ENCODE measurements at places on chromosomes 16 and 17.

DNA sequence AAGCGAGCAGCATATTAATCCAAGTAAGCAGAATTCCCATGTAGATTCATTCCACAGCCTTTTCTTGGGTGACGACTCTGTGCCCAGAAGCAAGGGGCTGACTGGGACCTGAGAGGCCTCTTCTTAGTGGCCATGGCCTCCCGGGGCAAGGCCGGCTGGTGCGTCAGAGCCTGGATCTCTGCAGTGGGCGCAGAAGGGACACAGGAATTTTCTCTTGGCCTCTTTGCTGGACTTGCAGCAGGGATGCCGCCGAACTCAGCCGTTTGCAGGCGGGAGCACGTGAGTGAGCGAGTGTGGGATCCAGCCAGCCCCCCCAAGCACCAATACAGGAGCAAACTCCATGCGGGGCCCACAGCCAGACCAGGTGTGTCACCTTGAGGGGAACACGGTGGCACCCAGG, 151.8 kb downstream of the RPTOR start:
- DNase-seq: no peak

DNA sequence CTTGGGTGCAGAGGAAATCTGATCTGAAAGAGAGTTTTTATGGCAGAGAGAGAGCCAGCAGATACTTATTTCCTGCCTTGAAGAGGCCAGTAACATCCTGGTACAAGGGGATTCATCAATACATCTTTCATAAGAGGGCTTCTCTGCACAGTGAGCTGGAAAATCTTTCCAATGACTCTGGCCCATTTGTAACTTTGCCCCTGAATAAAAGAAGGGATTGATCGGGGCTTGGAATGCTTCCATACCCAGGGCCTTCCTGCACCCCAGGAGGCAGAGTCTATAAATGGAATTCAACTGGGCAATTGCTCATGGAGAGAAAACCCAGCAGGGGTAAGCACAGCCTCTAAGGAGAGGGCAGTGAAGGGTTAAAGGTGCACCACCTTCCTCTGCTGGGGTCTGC, 163.3 kb downstream of the XYLT1 start:
- DNase-seq: no peak

- DNase-seq: no peak
These were observed 9.6 kb upstream of the WNT9B start for GRCh38 chr17:46841561-46842379.

GRCh38 chr16:54928016-54928356, 2.7 kb upstream of the IRX5 start:
- DNase-seq: no peak

DNA sequence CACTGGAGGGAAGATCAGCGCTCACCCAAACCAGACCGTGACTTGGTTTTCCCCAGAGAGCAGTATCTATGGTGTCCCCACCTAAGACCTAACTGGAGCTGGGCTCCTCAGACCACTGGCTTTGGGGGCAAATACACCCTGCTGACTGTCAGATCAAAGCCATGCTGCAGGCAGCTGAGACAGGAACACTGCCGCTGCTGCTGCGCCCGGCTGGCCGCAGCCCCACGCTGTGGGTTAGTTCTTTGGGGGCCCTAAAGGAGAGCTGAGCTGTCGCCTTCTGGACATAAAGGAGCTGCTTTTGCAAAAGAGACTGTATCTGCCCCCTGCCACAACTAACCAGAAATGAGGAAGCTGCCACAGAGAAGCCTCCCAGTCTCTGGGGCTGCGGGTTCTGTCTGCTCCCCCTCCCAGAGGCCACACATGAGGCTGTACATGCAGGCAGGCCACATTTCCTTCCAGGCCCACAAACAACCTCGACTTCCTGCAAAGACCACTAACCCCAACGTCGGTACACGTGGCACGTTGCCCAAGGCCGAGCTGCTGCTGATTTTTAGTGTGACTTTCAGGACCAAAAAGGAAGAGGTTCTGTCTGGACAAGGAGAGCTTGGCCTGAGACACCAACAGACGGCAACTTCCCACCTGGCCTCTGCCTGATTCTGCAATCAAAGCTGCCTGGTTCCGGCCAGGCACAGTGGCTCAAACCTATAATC, 18.2 kb upstream of the ABR start:
- peak; percentile 31 for DNase-seq

DNA sequence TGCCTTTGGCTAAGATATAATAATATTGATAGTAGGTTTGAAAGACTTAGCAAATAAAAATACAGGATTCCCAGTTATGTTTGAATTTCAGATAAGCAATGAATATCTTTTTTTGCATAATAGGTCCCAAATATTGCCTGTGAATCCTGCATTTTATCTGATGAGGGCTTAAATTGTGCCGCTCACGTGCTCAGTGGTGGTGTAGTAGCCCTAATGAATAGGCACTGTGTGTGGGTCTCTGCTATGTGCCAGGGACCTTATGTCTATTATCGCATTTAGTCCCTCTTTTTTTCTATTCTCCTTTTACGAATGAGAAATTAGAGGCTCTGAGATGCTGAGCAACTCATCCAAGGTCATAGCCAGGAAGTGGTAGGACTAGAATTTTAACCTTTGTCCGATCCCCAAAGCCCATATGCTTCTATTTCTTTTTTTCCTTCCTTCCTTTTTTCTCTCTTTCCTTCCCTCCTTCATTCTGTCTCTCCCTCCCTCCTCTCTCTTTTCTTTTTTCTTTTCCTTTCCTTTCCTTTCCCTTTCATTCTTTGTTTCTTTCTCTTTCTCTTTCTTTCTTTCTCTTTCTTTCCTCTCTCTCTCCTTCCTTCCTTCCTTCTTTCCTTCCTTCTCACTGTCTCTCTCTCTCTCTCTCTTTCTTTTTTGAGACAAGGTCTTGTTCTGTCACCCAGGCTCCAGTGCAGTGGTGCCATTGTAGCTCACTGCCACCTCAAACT, 47.2 kb downstream of the RGS9 start:
- no peak for DNase-seq

DNA sequence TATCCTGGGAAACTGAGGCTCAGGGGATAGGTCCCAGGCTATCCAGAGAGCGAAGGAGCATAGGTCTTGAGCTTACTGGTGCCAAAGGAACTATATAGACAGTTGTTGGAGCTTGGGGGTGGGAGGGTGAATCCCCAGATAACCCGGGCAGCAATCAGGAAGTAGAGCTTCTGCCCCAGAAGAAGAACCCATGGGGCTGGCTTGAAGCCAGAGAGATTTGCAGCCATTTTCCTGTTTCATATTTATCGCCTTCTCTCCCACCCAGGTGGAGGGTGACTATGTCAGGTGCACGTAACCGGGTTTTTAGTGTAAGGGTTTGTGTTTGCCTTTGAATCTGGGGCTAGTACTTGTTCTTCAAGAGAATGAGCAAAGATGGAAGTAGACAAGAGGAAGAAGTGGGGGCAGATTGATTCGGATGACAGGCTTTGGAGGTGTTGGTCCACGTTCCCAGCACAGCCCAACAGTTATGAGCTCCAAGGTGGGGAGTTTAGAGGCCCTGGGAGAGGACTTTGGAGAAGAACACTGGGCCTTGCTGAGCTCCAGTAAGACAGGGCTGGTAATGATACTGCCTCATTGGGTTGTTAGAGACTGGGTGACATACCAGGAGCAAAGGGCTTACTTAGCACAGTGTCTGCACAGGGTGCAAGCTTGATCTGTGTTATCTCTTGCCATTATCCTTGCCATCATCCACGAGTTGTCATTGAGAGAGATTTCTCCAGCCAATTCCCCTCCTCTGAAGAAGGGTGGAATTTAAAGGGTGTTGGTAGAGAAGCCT, 145.6 kb downstream of the CCDC182 start:
- no peak for DNase-seq

GRCh38 chr17:1030684-1031532, 34.0 kb downstream of the TIMM22 start:
- DNase-seq: no peak

- no peak for DNase-seq
These were observed 115.9 kb downstream of the DYNLRB2 start for GRCh38 chr16:80656711-80657150.

GRCh38 chr16:78505036-78505435, 405.6 kb downstream of the WWOX start:
- no peak for DNase-seq

GRCh38 chr16:19389246-19389645, 28.4 kb upstream of the TMC5 start:
- DNase-seq: no peak

GRCh38 chr17:14282726-14283125, 18.2 kb upstream of the HS3ST3B1 start:
- DNase-seq: no peak

DNA sequence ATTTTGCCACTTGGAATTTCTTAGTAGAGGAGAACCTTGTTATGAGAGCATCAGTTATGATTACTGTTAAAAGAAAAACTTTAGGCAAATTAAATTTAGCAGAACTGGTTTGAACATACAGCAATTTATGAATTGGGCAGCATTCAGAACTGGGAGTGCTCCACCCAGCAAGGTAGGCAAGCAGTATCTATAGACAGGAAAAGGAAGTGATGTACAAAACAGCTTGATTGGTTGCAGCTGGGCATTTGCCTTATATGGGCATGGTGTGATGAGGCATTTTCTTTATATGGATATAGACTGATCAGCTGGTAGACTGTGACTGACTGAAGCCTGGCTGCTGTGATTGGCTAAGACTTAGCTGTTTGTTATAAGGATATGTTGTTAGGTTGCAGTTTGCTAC, 17.6 kb upstream of the CYLD start:
- no peak for DNase-seq

DNA sequence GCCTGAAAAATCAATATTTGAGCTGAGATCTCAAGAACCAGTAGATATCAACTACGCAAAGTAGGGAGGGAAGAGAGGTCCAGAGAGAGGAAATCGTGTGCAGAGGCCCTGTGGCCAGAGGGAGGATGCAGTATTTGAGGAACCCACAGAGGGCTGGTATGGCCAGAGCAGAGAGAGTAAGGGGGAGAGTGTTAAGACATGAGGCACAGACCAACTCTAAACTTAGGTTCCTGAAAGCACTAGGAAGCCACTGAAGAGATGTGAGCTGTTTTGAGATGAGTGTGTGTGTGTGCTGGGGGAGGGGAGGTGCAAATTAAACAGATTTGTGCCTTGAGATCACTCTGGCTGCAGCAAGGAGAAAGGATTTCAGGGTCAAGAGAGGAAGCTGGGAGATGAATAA, 10.9 kb downstream of the SLC13A2 start:
- no peak for DNase-seq

DNA sequence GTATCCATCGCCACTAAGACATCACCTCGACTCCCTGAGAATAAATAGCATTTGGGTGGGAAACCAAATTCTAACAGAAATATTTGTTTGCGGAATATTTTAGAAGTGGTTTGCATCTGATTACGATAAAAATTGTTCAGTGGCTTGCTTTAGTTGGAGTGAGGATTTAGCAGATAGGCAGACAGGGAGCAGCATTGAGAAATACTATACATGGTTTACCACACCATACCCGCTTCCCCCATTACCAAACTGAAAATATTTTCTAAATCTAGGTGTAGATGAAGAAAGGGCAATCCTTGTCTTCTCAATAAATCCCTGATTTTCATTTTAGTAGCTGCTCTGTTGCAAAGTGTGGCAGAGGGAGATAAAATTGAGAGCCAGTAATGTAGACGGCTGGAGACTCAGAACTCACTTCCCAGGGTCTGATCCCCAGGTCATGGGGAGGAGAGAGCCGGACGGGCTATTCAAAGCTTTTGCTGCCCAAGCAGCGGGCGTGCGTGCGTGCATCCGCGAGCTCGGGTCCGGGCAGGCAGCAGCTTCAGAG, 808 bp upstream of the BAHCC1 start:
- no peak for DNase-seq

DNA sequence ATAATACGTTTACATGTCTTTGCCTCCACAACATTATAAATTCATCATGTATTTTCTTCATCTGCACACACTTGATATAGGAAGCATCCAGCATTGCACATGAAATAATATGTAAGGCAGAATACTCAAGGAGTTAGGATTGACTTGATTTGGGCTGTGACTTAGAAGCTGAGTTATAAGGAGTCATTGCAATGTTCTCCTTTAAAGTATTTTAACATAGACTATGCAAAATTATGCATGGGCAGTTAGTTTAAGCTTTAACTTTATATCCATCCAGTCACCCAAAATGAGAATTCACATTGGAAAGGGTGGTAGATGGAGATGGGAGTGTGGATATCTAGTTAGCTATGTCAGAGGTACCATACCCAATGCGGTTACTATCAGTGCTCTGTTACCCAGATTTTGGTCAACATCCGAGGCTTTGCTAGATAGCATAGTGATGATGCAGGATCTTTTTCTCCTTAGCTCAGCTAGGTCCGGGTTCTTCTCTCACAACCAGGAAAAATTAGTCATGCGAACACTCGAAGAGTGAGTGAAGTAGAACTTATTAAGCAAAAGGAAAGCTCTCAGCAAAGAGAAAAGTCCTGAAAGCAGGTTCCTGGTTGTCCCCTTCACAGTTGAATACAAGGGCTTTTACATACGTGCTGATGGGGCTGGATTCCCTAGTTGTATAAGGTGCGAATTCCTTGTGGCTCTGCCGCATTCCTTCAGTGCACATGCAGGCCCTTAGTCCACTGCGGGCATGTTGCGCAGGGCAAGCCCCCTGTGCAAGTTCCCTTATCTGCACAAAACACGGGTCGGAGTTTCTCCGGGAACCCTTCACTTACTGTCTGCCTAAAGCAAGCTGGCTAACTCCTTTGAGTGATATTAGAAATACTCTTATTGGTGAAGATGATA, 73.1 kb upstream of the FAM20A start:
- no peak for DNase-seq

DNA sequence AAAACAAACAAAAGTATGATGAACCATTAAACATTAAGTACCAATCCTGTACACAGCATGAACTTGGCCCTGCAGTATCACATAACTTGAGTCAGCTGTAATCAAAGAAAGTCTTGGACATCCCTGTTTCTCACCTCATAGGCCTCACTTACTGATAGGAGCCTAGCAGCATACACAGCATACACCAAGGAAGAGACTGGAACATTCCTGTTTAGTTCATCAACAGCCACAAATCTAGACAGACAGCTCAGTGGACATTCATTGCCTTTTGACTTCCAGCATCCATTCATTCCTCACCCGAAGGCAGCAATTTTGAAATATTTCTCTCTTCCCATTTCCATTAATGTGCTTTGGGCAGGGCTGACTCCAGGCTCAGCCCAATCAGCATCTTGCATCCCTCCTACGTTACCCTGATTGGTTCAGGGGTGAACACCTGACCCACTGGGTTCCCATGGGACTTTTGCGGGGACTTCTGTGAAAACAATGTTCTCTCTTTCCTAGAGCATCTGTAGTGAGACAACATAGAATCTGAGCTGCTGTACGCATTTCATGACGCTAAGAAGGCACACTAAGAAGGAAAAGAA, 336.7 kb upstream of the ZFHX3 start:
- no peak for DNase-seq

DNA sequence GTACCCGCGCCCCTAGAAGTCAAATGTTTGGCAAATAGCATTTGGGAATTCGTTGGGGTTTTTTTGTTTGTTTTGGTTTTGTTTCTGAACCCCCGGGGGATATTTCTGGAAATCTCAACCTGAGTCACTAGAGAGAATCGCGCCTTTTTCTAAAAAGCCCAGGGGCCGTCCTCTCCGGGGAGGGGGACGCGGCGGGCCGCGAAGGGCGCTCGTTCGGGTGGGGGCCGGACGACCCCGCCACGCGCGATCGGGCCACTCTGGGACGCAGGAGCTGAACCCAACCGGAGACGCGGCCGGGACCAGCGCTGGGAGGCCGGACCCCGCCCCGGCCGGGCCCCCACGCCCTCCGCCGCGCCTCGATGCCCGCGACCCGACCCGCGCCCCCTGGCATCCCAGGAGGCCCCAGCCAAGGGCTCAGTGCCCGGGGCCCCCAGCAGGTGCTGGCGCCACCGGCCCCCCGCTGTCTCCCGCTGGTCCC, 302 bp downstream of the LITAF start:
- DNase-seq: no peak

GRCh38 chr16:27437946-27438345, 36.0 kb downstream of the IL21R start:
- no peak for DNase-seq

All from activated gamma-delta T cell (primary cell).